ENCODE measurements at places on chromosomes 5 and 9. TPM values are rescaled to one million over a fixed set of nuclear protein-coding genes. Genes with fewer than 3 reads are reported as not detected.
A peak's percentile ranks its signal among the peaks of the same experiment; 100 is the strongest.

DNA sequence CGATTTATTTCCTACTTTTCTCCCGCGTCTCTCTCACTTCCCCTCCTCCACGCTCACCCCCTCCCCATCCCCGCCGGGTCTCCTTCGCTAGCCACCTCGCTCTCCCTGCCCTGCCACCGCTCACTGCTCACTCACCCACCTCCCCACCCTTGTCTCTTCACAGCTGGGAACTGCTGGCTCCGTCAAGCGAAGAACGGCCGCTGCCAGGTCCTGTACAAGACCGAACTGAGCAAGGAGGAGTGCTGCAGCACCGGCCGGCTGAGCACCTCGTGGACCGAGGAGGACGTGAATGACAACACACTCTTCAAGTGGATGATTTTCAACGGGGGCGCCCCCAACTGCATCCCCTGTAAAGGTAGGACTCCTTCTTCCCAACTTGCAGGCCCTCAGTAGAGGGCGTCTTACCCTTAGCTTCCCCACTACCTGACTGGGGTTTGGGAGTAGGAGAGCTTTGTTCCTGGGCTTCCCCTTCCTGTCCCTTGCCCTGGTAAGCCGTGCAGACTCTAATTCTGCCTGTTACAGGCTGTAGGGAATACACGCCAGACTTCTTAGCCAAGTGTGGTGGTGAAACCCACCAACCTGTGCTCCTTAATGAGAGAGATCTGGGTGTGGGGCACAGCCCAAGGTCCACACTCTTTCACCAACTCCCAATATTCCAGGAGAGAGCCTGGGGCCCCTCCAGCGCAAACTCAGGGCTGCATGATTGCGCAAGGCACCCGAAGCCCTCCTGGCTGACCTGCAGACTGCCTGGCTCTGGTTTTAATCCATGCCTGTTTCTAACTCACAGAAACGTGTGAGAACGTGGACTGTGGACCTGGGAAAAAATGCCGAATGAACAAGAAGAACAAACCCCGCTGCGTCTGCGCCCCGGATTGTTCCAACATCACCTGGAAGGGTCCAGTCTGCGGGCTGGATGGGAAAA, 2.5 kb downstream of the FST start:
- peak; percentile 34 for DNase-seq

GRCh38 chr9:135068776-135069415, 18.6 kb upstream of the OLFM1 start:
- DNase-seq = no peak

Gene ZFP2
- polyA plus RNA-seq = 0.07 TPM

Gene TMEM252
- not detected for polyA plus RNA-seq
